ENCODE measurements at places on chromosomes 6 and 20.

GRCh38 chr6:62174548-62174947 is 111.5 kb downstream of the KHDRBS2 start:
- DNase-seq, result no peak

DNA sequence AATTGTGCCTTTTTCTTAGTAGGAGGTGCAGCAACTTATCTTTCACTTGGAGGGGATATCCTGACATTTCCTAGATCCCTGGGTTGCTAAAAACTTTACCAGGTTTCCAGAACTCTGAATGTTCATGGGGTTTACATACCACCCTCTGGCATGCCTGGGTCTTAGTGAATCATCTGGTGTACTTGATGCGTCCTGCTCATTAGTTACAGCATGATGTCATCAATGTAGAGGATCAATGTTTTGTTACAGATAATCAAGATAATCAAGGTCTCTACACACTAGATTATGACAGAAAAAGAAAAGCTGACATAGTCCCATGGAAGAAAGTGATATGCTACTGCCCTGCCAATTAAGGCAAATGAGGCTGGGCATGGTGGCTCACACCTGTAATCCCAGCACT is 27.0 kb downstream of the FITM2 start:
- no peak for DNase-seq

DNA sequence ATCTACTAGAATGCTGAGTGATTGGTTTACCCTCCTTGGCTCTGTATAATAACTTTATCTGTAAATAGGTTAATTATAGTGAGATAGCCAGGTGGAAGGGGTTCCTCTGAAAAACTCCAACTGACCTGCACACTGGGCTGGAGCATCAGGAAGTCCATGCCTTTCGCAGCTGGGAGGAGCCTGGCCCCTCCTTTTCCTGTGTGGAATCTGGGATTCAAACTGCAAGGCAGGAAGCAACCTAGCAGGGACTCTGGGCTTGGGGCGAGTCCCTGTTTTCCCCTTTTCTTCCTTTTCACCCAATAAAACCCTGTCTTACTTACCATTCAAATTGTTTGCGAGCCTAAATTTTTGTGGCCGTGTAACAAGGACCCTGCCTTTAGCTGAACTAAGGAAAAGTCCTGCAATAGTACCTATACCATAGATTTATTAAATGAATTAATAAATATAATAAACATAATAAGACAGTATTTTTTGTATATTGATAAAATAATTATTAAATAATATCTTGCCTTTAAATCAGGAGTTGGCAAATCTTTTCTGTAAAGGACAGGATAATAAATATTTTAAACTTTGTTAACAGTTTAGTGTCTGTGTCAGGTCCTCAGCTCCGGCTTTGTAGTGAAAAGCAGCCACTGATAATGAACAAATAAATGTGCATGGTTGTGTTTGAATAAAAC is 406.2 kb upstream of the MMS22L start:
- DNase-seq, result no peak

DNA sequence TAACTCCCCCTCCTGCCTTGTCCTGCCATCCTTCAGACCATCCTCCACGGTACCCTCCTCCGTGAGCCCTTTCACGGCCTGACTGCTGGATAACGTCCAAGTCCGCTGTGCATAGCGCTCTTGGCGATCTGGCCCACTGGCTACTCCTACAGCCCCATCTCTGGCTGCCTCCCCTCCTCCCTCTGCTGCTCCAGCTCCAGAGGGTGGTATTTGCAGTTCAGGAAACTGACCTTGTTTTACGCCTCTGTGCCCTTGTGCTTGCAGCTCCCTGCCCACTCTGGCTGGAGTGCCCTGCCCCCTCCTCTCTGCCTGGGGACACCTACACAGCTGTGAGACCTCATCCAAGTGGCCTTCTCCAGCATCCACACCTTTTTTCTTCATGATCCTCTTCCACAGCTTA is 6.5 kb upstream of the RREB1 start:
- DNase-seq, result no peak

DNA sequence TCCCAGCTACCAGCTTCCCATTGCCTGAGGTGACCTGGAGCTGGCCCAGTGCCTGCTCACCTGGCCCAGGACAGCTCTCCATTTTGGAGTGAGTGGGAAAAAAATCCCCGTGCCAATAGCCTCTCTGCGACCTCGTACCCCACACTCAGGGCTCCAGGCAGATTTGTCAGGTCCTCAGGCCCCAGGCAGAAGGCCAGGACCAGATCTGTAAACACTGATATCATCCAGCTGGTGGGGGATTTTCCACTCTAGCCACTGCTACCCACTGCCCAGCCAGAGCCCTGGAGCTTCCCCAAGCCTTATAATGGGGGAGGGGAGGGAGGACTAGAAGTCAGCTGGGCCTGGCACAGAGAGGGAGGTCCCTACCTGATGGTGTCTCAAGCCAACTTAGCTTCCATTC is 1.3 kb upstream of the PGC start:
- no peak for DNase-seq

Measured in D721Med (cell line).